ENCODE measurements at places on chromosomes 7 and 10.

GRCh38 chr10:121668314-121669027 lies 70.2 kb upstream of the FGFR2 start:
- DNase-seq: no peak

DNA sequence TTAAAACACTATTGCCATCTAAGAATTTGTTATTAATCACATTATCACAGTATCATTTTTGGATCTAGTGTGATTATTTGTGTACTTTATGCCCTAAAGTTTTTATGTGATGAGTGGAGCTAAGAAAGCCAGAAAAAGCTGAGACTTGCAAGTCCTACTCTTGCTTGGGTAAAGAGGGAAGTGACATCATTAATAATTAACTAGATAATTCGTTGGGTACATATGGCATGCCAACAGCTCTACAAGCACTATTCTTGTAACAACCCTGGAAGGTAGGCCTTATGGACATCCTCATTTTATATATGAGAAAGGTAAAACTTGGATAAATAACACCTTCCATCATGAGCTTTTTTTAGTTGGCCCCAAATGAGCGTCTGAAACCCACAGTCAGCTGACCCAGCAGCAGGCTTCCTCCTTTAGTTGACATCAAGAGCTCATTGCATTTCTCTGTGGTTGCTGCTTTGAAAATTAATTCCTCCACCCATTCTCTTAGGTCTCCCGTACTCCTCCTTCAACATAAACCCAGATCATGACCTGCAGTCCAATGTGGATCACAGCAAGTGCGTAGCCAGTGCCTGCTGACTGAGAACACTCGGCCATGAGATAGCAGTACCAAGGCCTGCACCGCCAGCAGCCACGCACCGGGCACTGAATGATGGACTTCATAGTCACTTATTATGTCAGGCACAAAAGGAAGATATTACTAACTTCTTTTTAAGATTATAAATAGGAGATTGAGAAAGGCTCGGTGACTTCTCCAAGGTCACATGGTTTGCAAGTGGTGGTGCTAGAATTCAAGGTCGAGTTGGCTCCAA lies 292.0 kb upstream of the AOAH start:
- no peak for DNase-seq

GRCh38 chr10:58262766-58263165 lies 4.9 kb downstream of the IPMK start:
- no peak for DNase-seq

GRCh38 chr10:2837674-2838073 lies 229.7 kb upstream of the PFKP start:
- DNase-seq: no peak

GRCh38 chr7:47317487-47317886 lies 264.4 kb downstream of the TNS3 start:
- DNase-seq: no peak

GRCh38 chr7:22039670-22040069 lies 94.0 kb upstream of the CDCA7L start:
- DNase-seq: no peak

DNA sequence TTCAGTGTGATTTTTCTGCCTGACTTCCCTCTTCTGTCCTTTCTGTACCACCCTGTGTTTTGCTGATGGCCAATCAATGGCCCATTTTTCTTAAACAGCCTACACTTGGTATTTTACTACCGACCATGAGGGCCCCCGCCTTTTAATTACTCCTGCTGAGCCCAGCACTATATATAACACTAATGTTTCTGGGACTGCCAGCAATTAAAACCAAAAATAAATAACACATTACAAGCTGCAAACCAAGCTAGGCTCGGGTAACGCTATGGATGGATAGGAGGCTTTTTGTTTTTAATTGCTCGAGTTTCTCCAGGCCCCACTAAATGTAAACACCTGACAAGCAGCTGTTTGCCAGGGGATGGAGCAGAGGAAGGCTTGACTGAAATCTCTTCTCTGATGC lies 915.4 kb upstream of the AUTS2 start:
- no peak for DNase-seq

DNA sequence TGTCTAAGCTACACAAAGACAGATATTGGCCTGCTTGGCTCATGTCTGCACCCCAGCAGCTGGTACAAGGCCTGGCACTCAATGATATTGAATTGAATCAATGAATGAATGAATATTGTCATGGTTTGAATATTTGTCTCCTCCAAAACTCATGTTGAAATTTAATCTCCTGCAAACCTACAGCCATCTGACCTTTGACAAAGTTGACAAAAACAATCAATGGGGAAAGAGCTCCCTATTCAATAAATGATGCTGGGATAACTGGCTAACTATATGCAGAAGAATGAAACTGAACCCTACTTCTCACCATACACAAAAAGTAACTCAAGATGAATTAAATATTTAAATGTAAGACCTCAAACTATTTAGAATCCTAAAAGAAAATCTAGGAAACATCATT lies 144.7 kb downstream of the CYP26A1 start:
- DNase-seq: no peak

- DNase-seq: no peak
Measured at GRCh38 chr10:120999868-121000267, 148.7 kb downstream of the WDR11 start.

DNA sequence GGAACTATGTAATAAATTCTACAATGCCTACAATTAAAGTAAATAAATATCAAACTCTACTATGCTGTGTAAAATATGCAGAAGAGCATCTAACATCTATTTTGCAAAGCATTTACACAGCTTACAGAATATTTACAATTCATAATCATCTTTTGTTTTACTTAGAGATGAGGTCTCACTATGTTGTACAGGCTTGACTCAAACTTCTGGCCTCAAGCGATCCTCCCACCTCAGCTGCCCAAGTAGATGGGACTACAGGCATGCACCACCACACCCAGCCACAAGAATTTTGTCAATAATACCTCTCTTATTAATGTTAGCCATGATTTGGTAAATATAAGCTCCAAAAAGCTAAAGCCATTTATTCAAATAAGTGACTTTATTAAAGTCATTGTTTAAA lies 21.9 kb upstream of the CAV2 start:
- DNase-seq: no peak

GRCh38 chr7:29090836-29091601 lies 55.3 kb downstream of the CPVL start:
- DNase-seq: no peak

- no peak for DNase-seq
Measured at GRCh38 chr7:96085953-96086352, 235.9 kb downstream of the SLC25A13 start.

DNA sequence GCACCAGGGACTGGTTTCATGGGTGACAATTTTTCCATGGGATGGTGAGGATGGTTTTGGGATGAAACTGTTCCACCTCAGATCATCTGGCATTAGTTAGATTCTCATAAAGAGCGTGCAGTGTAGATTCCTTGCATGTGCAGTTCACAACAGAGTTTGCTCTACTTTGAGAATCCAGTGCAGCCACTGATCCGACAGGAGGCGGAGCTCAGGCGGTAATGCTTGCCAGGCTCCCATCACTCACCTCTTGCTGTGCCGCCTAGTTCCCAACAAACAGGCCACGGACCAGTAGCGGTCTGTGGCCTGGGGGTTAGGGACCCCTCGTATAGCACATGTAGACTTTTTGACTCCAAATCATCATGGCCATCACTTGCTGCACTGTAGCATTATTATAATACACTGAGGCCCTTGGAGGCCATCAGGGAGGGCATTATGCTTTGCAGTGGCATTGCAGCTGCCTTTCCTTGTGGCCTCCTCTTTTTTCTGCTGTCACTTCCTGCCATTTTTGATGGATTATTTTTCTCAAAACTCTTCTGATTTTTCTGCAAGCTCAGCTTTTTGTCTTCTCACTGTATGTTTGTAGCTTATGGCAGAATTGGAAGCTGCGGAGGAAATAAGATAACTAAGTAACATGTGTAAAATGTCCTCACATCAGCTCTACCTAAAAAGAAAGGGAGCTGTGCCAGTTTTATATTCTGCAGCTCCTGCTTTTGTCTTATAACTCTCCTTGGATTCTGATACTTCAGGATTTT lies 18.5 kb downstream of the CSGALNACT2 start:
- no peak for DNase-seq

- no peak for DNase-seq
Measured at GRCh38 chr10:67697724-67698131, 1.7 kb upstream of the CTNNA3 start.

DNA sequence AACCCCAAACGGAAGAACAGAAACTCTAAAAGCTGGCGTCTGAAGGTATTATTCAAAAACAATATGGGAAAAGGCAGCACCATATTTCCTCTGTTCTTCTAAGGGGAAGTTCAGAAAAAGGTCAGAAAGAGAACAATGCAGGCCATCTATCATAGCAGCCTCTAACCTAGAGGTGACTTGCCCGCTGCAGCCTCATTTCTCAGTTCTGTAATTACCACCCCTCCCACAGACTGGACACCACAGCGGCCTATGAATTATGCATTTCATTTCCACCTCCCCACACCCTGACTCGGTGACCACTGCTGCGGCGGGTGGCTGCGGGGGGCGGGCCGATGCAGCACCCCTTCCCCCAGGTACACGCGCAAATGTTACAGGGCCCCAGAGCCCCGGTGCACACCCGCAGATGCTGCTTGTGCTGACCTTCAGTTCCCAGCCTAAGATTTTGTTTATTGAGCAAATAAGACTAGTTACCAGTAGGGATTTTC lies 125.5 kb downstream of the CLEC2L start:
- DNase-seq: no peak

- no peak for DNase-seq
Measured at GRCh38 chr10:111018021-111018420, 58.8 kb upstream of the ADRA2A start.

GRCh38 chr10:124255556-124255955 lies 162.2 kb upstream of the CHST15 start:
- DNase-seq: no peak

DNA sequence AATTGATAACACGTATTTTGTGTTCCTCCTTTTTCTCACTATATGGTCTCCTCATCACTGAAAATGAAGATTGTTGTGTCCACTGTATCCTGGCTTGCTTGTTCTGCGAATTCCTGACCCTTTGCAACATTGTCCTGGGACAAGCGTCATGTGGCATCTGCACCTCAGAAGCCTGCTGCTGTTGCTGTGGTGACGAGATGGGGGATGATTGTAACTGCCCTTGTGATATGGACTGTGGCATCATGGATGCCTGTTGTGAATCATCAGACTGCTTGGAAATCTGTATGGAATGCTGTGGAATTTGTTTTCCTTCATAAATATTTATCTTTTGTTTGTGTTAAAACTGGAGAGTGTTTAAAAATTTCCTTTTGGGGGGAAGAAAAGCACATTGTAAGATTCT lies 93.7 kb downstream of the MDFIC start:
- no peak for DNase-seq

- DNase-seq: no peak
Measured at GRCh38 chr10:24901686-24902399, 50.6 kb downstream of the PRTFDC1 start.

GRCh38 chr10:112585960-112586359 lies 138.9 kb downstream of the VTI1A start:
- DNase-seq: no peak

GRCh38 chr10:72174297-72174662 lies 41.5 kb upstream of the ANAPC16 start:
- DNase-seq: no peak

- DNase-seq: no peak
Measured at GRCh38 chr7:21238400-21239116, 189.3 kb upstream of the SP4 start.

- DNase-seq: no peak
Measured at GRCh38 chr7:98241674-98242241, 10.3 kb downstream of the TECPR1 start.

GRCh38 chr7:103525937-103526336 lies 79.9 kb upstream of the SLC26A5 start:
- no peak for DNase-seq

DNA sequence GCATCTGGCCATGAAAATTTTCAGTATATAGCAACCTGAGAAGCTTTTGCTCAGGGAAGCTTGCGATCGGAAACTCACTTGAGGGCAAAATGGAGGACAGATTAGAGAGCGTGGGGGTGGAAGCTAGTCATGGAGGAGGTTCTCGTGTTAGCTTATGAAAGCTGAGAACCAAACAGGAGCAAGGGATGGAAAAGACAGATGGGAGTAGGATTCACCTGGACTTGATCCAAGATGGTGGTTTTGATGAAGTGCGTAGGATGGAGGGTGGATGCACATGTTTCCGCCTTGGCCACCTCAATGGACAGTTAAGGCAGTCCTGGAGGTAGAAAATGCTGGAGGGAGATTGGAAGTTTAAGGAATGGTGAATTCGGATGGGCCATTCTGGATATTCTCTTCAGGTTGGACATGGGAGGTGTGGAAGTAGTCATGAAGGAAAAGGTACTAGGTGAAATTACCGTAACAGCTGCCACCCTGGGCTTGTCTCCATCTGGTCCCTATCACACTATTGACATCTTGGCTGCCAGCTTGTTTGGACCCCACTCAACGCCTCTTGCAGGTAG lies 6.3 kb upstream of the C10orf95 start:
- no peak for DNase-seq

GRCh38 chr10:91969297-91969696 lies 45.7 kb downstream of the BTAF1 start:
- DNase-seq: no peak

DNA sequence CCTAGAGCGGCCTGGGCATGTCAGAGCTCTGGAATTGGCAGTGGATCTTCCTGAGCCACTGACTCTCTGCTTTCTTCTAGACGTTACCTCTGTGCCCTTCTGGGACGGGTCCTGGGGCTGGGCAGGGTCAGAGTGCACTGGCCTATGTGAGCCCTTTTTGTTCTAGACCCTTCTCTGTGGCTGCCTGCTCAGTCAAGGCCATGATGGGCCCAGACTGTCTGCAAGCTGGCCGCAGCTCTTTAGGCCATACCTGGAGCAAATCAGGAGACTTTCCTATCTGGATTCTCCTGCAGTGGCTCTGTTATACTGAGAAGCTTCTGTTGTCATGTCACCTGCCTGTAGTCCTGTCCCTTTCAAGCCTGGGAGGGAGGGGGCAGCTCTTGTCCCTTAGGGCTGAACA lies 70.1 kb downstream of the ADCY1 start:
- DNase-seq: no peak

DNA sequence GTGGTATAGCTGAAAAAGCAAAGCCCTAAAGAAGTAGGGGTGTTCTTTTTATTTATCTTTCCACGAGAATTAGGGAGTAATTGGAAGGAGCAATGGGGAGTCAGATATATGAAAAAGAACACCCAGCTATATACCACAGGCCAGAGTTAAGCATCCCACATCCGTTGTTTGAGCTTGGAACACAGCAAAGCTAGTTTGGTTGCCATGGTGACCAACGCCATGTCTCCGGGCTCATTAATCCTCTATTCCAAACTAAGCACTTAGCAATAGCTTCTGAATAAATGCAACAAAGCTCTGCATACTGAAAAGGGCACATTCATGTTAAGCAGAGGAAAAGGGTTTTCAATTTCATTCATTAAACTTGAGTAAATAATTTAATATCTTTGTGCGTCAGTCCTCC lies 23.5 kb downstream of the ASB4 start:
- DNase-seq: no peak

- no peak for DNase-seq
Measured at GRCh38 chr7:2800931-2801688, 43.0 kb downstream of the GNA12 start.

Measured in stimulated activated CD4-positive, alpha-beta T cell treated with anti-CD3 and anti-CD28 coated beads, Interleukin-12 subunit alpha, Interleukin-12 subunit beta, amount 100 ng/mL, for 24 hours (primary cell).